ENCODE measurements at places on chromosomes 6 and 20.

DNA sequence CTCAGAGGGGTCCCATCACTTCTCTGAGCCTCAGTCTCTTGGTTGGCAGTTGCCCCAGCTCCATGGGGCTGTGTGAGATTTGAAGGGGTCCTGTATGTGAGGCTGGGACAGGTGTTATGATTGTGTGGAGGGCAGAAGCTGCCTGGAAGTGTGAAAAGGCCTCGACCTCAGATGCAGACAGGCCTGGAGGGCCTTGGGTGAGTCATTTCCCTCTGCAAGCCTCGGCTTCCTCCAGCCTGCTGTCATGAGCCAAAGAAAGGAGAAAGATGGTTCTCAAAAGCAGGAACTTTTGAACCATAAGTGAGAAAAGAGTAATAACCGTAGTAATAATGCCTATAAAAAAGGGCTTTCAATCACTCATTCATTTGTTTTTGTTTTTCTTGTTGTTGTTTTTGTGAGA lies 37.5 kb downstream of the SNAI1 start:
- DNase-seq: no peak

GRCh38 chr6:33248643-33248931 lies 23.1 kb downstream of the VPS52 start:
- DNase-seq: no peak

GRCh38 chr6:109610590-109610989 lies 80.4 kb downstream of the AK9 start:
- DNase-seq: no peak

GRCh38 chr20:38267296-38267695 lies 6.8 kb upstream of the KIAA1755 start:
- DNase-seq: no peak

GRCh38 chr6:137843211-137843610 lies 23.8 kb upstream of the TNFAIP3 start:
- no peak for DNase-seq

DNA sequence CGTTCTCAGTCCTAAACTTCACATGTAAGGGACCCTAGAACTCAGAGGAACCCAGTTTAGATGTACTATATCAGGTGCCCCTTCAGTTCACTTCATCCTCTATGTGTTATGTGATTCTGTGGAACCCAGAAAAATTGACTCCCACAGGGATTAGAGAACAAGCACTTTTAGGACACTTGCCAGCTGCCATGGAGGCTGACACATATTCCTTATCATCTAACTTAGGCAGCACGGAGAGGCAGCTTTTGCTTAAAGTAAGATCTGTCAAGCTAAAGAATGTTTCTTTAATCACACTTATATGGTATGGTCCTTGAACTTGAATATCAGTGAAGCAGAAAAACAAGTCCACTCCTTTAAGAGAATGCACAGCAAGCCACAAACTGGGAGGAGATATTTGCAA lies 701.5 kb upstream of the ID4 start:
- no peak for DNase-seq
